CD4-positive, CD25-positive, alpha-beta regulatory T cell (primary cell): ENCODE measurements at places on chromosomes 5 and 9. TPM values are rescaled to one million over a fixed set of nuclear protein-coding genes. Genes with fewer than 3 reads are reported as not detected.
A peak's percentile ranks its signal among the peaks of the same experiment; 100 is the strongest.

Gene OBP2B
- total RNA-seq, result not detected

- no peak for DNase-seq
Measured at GRCh38 chr5:175538576-175538975, 60.2 kb downstream of the SFXN1 start.

DNA sequence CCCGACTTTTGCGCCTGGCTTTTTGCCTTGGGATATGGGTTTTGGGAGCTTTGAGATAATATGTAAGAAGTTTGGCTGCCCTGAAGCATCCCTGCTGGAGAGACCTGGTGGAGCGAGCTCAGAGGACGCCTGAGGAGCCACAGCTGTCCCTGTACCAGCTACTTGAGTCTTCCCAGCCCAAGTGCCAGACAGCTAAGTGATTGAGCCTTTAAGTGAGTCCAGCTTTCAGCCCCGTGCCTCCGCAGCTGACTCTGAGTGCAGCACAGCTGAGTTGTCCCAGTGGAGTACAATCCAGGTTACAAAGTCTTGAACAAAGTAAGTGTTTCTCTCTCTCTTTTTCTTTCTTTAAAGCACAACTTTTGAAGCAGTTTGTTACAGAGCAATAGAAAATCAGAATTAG, 203.8 kb upstream of the DAP start:
- DNase-seq, result no peak

GRCh38 chr5:148541054-148541835, 113.1 kb downstream of the HTR4 start:
- no peak for DNase-seq

Gene DDX4
- total RNA-seq, result not detected

Gene RASEF
- not detected for total RNA-seq

Gene POLK
- 24.1 TPM for total RNA-seq

GRCh38 chr5:112551419-112552032, 132.4 kb upstream of the EPB41L4A start:
- DNase-seq, result peak; percentile 22

Gene ADGRV1
- 0.52 TPM for total RNA-seq

- no peak for DNase-seq
Measured at GRCh38 chr9:89996773-89997172, 392.0 kb downstream of the GADD45G start.

Gene TMOD1
- 3.7 TPM for total RNA-seq

DNA sequence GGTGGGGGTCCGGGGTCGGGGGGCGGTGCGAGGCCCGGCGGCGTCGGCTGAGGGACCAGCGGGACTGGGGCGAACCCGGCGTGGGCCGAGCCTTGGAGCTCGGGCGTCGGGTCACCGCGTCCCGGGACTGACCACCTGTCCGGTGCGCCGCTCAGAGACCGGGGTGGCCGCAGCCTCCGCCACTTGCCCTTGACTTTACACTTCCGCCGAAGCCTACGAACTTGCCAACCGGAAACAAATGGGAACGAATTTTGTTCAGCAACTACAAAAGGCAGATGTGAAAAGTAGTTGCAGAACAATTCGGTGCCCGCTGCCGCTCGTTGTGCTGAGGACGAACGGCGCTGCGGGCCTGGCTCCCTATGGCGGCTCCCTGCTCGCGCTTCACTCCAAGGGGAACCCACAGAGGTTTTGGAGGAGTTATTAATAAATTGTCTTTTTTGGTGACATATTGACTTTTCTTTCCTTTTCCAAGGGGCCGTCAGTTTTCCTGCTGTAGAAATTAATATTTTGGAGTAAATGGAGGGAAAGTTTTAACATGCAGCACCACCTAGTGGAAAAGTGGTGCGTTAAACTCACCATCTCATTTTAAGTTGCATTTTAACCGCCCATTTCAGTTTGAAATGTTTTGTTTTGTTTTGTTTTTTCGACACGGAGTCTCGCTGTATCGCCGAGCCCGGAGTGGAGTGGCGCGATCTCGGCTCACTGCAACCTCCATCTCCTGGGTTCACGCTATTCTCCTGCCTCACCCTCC, 490 bp downstream of the PCBD2 start:
- peak; percentile 86 for DNase-seq

DNA sequence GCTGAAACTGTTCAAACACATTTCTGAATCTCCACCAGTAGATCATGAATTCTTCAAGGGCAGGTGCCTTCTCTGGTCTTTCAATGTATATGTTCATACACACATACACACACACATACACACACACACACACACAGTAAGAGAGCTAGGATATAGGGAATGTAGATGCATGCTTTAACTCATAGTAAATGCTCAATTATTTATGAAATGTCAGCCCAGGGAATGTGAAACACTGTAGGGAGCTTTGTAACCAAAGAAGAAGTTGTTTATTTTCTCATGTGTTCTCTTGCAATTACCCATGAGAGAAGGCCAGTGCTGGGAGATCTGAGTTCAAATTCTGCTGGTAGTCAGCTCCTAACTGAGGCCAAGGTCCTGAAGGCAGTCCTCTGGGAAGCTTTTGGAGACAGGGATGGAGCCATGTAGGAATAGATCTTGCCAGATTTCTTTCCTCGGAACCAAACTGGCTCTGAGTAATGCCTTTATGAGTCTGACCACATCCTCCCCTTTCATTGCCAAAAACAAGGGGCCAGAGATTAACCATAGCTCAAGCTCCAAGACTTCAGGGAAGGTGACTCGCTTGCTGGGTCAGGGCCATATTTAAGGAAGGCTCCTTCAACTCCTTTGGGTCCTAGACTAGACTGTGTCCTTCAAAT, 487.0 kb upstream of the TNC start:
- no peak for DNase-seq

Gene ANKRD18B
- not detected for total RNA-seq

- DNase-seq, result no peak
Measured at GRCh38 chr5:82296929-82297328, 18.8 kb upstream of the RPS23 start.

GRCh38 chr5:120749737-120750136, 285.6 kb downstream of the PRR16 start:
- no peak for DNase-seq

DNA sequence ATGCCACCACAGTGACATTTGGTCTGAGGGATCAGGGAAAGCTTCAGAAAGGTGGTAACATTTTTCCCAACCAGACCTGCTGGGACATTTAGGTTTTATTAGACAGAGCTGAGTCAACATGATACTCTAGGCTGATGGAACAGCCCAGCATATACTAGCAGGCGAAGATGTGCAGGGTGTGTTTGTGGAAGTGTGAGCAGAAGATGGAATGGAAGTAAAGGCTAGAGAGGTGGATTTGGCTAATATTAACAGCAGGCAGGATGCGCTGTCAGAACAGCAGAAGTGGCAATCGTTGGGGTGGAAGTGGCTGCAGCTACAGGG, 340.6 kb downstream of the ASTN2 start:
- DNase-seq, result no peak

- DNase-seq, result peak; percentile 90
Measured at GRCh38 chr5:42950456-42951292, 89.4 kb downstream of the ANXA2R start.

Gene C6
- not detected for total RNA-seq

Gene PRLR
- total RNA-seq, result not detected

Gene SLC22A4
- total RNA-seq, result not detected

- DNase-seq, result no peak
Measured at GRCh38 chr5:152083231-152083630, 158.6 kb upstream of the GLRA1 start.

DNA sequence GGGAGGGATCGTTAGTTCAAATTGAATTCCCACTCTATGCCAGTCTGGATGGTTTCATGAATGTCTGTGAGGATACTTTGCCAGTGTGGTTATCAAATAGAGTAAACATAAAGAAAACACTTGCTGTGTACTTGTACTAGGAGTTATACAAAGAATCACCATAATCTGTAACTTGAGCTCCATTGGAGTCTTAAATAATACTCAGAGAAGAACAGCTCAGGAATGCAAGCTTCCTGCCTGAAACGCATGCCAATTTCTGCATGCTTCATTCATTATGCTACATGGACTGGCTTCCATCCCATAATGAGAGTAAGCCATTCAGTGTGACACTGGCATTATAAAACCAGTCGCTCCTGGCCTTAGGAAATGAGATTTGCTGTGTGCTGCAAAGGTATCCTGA, 351.4 kb downstream of the SEMA5A start:
- no peak for DNase-seq

GRCh38 chr5:159096243-159096923, 3.3 kb downstream of the EBF1 start:
- DNase-seq, result no peak

Gene CCDC192
- not detected for total RNA-seq

Gene HTR4
- total RNA-seq, result not detected

Gene GABRA1
- total RNA-seq, result not detected

Gene TMEM171
- not detected for total RNA-seq

DNA sequence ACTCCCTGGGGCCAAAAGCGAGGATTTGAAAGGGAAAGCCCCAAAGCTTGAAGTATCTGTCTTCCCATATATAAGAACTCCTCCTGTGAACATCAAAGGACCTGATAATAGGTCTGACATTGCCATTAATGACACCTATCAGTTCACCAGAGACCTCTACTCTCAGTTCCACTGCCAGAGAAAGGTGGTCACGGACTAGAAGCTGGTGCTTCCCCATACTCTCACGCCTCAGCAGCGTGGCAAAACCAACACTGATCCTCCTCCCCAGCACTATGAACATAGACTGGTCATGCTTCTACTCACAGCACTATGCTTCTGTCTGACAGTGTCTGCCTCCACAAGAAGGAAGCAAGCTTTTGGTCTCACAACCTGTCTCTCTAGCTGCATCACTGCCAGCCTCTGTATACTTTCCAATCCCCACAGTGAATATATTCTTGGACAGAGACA, 37.9 kb downstream of the NRG2 start:
- DNase-seq, result no peak

Gene PRRC1
- total RNA-seq, result 33.5 TPM

GRCh38 chr9:6128030-6128429, 87.6 kb upstream of the IL33 start:
- DNase-seq, result no peak

GRCh38 chr9:133740911-133741310, 2.8 kb upstream of the SARDH start:
- DNase-seq, result no peak

GRCh38 chr9:135801070-135801469, 99.1 kb downstream of the KCNT1 start:
- no peak for DNase-seq

- no peak for DNase-seq
Measured at GRCh38 chr9:120177121-120177520, 402.8 kb downstream of the CDK5RAP2 start.

- DNase-seq, result no peak
Measured at GRCh38 chr5:158389786-158390185, 530.8 kb upstream of the CLINT1 start.

GRCh38 chr5:79518718-79519117, 4.8 kb upstream of the HOMER1 start:
- no peak for DNase-seq

DNA sequence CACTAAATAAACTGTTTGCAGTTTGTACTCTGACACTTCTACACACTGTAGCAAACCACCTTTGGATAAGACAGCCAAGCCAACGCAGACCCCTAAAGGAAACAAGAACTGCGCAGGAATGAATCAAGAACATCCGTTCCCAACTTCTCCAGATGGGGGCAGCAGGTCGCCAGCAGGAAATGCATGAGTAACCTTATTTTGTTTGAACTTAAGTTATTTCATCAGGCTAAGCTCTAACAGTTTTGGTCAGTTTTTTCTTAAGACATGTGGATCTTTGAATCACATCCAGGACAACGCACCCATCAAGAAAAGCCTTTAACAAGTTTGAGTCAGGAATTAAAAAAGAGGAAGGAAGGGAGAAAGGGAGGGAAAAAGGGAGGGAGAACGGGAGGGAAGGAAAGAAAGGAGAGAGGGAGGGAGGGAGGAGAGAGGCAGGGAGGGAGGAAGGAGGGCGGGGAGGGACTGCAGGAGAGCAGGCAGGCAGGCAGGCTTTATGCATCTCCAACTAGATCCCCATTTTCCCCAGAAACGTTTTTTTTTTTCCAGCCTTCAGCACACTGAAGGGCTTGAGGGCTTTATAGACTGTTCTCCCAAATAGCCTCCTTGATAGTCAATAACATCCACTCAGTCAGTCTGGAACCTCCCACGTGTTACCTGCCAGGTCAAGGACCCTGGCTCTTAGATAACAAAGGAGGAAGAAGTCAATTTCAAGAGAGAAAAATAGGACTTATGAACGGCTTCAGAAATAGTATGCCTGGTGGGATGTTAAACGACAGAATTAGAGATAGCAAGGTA, 22.2 kb downstream of the BHMT start:
- peak; percentile 36 for DNase-seq

DNA sequence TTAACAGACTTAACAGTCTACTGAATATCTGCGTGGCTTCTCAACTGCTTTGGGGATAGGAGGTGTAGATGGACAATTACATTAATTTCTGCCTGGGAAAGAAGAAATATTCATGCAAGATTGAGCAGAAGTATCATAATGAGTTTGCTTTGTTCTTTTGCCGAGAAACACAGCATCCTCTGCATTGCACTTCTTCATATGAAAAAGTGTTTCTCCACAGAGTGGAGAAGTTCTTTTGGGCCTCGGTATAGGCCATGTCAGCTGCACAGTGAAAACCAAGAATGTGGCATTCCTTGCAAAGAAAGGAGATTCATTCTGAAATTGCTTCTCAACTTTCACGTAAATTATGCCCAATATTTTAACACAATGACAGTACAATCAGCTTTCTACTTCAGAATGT, 17.6 kb upstream of the SNX2 start:
- no peak for DNase-seq

- no peak for DNase-seq
Measured at GRCh38 chr5:119420169-119420568, 32.1 kb upstream of the HSD17B4 start.

Gene PLPPR1
- total RNA-seq, result not detected

- no peak for DNase-seq
Measured at GRCh38 chr5:40437452-40437861, 242.3 kb upstream of the PTGER4 start.
